ENCODE measurements at places on chromosomes 3 and 15. TPM values are rescaled to one million over a fixed set of nuclear protein-coding genes. Genes with fewer than 3 reads are reported as not detected.

Gene NR2E3
- not detected for total RNA-seq

Gene USP50
- not detected for total RNA-seq

Gene INSYN1
- 13.0 TPM for total RNA-seq

Gene AHSG
- 0.53 TPM for total RNA-seq

Gene CCDC54
- not detected for total RNA-seq

Gene CD200
- total RNA-seq = 3.6 TPM

Gene SNURF
- not detected for total RNA-seq

Gene ADAMTS7
- 33.3 TPM for total RNA-seq

Gene SH3GL3
- total RNA-seq = not detected

Gene TRIM42
- not detected for total RNA-seq

All from ascending aorta (tissue), 2 donors.